ENCODE measurements at places on chromosomes 1 and 21.

DNA sequence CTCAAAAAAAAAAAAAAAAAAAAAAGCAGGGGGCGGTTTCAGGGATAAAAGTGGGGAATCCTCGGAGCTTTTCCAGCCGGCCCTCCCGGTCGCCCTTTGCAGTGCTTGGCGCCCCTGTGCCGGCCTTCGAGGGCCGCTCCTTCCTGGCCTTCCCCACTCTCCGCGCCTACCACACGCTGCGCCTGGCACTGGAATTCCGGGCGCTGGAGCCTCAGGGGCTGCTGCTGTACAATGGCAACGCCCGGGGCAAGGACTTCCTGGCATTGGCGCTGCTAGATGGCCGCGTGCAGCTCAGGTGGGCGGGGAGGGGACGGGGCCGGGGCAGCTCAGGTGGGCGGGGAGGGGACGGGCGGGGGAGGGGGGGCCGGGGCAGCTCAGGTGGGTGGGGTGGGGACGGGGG, 25.3 kb downstream of the RNF223 start:
- no peak for DNase-seq

GRCh38 chr1:36089393-36090121, 865 bp downstream of the ADPRS start:
- DNase-seq = no peak

DNA sequence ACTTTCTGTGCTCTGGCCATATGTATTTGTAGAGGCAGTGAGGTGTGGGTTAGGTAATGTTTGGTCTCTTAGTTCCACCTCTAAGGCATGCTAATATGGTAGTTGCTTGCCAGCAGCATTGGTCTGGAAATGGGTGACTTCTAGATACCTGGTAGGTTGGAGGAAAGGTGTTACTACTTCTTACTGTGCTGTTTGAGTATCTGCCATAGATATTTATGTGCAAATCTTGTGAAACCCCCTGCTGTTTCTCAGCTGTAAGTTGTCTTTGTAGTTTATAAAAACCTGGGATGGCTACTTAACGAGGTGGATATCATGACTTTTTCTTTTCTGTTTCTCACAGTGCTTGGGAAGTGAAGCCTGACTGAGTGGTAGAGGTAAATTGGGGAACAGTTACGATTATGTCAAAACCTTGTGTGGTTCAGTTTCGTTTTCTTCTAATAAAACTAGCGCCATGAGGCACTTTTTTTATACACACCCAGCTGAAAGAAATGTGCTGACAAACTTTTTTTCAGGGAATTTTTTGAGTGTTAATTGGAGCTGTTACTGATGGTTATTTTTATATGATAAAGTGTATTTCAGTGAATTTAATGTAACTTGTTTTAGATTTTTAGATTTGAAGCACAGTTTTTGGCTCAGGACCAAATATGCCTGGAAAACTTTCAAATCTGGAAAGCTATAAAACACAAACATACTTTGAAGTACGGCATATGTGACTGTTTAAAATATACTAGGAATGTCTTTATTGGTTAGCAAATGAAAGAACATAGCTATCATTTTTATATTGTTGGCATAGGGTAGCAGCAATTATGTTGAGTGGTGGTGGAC, 42.1 kb downstream of the CAMSAP2 start:
- no peak for DNase-seq

- no peak for DNase-seq
Observed at GRCh38 chr1:6248161-6248776, 4.3 kb downstream of the HES3 start.

- DNase-seq = no peak
Observed at GRCh38 chr1:4974981-4975685, 320.7 kb downstream of the AJAP1 start.

DNA sequence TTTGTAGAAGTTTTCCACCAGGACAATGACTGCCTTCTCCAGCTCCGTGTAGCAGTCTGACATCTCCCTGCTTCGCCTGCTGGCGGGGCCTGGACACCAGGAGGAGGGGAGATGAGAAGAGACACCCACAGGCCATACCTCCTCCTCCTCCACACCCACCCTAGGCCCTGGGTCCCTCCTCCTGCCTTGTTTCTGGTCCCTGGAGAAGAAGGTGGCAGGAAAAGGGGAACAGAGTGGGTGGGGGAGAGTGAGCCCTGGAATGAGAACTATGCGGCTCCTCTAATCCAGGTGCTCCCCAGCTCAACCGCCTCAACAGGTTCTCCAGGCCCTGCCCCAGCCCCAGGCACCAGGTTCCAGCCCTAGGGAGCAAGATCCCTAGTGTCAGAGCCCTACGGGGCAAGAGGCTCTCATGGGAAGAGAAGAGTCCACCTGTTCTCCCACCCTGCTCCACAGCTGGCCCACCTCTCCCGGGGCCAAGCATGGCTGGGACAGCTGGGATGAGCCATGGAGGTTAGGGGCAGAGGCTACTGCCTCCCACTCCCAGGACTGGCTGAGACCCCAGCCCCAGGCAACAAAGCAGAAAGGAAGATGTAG, 4.8 kb downstream of the S100A16 start:
- DNase-seq = no peak

- no peak for DNase-seq
Observed at GRCh38 chr1:190480231-190480630, 2.6 kb upstream of the BRINP3 start.

Data from thymus (tissue), 14 donors.